ENCODE measurements at places on chromosomes 12 and 14.

- no peak for DNase-seq
These were observed 68.4 kb downstream of the PPM1H start for GRCh38 chr12:62866451-62867082.

DNA sequence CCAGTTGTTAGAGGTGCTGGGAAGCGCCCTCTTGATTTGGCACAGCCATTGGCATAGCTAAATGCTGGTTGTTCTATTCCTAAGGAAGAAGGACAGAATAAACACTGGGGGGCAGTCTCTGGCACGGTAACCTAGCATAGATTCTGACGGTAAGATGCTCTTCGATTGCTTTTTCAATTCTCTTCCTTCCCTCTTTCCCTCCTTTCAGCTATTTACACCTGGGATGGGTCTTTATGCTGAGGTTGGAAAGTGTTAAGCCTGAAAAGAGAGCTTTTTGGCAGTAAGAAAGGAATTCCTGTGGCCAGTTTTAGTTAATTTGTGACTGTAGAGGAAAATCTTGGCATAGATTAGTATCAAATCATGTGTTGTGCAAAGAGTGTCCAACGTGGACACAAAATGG is 162.8 kb downstream of the SNAPC1 start:
- no peak for DNase-seq

DNA sequence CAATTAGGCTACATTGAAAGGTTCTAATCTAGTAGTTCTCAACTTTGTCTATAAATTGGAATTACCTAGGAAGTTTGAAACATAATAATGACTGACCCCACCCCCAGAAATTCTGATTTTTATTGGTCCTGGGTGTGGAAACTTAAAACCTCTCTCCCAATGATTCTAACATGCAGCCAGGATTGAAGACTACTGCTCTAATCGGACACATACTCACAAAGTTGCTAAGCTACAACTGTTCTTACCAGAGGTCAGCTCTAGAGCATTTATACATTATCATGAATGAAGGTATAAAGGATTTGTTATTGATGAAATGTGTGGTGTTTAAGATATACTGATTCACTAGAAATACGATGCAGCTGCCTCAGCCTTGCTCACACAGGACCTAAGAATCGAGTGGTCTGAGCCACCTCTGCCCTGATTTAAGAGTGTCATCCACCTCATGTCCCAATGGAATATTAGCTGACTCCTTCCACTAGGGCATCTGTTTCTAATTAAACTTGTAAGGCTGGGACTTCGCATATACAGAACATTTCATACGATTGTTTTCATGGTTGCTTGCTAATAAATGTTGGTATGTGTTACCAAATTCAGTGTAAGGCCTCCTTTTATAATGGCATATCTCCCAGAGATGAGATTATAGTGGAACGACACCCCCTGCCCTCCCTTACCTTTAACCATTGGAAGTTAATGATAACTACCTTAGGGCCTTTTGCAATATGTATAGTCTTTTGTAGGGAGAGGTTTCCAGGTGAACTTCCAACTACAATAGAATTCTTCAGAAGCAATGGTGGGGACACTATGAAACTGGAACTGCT is 410.8 kb upstream of the PDE3A start:
- no peak for DNase-seq

GRCh38 chr12:120853188-120853587 is 51.0 kb downstream of the SPPL3 start:
- DNase-seq, result no peak

- DNase-seq, result no peak
These were observed 135.1 kb downstream of the TMEM30B start for GRCh38 chr14:61145903-61146481.

GRCh38 chr14:65184032-65184764 is 81.9 kb upstream of the MAX start:
- no peak for DNase-seq

DNA sequence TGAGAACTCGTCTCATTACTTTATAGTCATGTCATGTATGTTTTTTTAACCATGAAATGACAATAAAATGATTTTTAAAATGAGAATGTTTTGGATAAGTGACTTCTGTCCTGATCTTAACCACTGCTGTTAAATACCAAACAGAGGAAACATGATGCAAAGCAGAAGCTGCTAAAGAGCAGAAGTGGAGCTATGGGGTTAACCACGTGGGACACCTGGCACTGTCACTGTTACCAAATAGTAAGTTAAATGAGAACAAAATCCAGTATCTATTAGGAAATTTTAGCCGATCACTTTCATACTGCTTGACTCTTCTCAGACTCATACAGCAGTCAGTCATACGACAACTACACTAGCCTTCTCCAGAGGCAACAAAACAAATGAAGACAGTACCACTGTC is 82.4 kb downstream of the SCAF11 start:
- DNase-seq, result no peak

DNA sequence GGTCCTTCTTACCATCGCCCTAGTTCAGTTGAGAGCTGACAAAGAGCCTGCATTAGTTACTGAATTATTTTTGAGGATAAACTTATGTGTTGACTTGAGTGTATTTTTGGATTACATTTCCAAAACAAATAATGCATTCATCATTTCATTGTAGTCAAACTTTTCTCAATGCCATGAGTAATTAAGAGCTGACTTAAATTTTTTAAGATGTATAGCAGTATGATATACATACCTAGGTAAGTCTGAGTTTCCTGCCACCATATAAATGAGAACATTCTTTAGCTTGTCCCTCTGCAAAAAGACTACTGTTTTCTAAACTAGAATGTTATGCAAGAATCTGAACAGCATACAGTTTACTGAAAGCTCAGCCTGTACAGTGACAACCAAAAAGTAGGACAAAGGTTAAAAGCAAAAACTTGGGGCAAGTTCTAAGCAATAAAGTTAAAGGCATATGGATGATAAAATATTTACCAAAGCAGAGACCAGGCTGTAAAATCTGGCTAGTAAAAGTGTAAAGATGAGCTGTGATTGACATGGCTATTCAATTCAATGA is 82.1 kb upstream of the FERMT2 start:
- no peak for DNase-seq
